MG63 (cell line): ENCODE measurements at places on chromosomes 6 and 20.
A peak's percentile ranks its signal among the peaks of the same experiment; 100 is the strongest.

DNA sequence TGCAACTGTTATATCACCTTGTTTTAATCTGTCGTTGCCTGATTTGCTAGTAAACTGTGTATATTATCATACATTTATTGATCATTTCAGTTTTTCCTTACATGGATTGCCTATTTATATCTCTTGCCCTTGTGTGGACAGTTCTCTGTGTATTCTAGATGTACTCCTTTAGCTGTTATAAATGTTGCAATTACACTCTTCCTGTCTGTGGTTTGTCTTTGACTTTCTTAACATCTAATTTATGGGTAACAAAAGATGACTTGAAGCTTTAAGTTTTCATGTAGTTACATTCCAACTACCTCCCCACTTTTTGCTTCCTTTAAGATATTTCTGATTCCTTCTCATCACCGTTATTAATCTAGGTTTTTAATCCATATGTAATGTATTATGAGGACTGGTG, 22.6 kb downstream of the PLCB1 start:
- DNase-seq = no peak

DNA sequence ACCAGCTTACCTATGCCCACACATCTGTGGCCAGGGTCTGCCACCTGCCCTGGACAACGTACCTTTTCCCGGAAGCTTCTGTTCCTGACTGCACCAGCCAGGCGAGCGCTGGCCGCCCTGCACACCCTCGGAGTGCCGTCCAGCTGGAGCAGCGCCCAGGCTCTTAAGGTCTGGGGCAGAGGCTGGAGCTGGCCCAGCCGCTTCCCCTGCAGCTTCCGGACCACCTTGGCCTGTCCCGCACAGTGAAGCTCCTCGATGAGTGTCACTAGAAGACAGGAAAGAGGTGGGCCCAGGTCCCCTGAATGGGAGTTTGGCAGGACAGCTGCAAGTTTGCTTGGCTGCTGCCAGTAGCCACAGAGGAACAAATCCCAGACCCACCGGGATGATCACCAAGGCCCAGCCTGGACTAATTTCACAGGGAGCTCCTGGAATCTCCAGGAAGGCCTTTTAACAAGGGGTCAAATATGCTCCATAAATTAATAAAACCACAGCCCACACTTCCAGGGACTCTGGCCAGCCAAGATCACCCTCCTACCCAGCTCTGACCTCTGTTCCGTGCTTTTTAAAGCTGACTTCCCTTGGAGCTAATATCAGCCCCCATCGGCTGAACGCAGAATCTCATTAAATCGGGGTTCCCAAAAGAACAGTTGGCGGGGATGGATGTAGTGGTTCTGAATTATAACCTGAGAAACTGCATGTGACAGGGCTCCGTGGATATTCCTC, 82.3 kb downstream of the PTPN1 start:
- no peak for DNase-seq

DNA sequence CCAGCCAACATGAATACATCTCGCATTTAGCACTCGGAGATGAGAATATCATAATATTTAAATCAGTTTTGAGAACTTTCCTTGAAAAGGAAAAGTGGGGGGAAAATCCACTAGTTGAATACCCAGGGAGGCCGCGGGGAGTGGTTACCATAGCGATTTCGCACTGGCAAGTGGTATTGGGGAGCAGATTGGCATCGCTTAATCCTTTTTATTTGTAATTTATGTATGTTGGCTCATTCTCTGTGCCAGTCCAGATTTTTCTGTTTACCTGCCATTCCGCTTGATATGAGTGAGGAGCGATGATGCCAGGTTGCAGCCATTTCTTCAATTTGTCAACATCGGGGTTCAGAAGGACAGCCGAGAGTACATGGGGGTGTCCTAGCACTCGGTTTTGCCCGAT, 291.8 kb downstream of the ZNF217 start:
- no peak for DNase-seq

GRCh38 chr20:38779247-38780097, 26.0 kb upstream of the PPP1R16B start:
- DNase-seq = no peak

DNA sequence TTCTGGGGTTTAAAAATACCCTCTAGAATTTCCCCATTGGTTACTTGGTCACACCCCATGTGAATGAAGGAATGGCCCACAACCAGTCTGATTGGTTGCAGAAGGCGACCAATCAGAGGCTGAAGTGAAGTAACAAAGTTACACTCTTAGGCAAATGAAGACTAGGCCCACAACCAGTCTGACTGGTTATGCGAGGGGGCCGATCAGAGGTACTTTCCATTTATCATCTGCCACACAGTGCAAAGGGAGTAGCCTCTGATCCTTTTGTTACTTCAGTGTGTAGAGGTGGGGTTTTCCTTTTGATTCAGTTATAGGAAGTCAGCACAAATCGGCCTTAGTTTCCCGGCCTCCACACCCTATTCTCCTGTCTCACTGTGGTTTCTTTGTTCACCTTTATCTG, 61.2 kb upstream of the SGK1 start:
- no peak for DNase-seq

- DNase-seq = no peak
Measured at GRCh38 chr20:63836458-63837344, 5.6 kb upstream of the ZBTB46 start.

DNA sequence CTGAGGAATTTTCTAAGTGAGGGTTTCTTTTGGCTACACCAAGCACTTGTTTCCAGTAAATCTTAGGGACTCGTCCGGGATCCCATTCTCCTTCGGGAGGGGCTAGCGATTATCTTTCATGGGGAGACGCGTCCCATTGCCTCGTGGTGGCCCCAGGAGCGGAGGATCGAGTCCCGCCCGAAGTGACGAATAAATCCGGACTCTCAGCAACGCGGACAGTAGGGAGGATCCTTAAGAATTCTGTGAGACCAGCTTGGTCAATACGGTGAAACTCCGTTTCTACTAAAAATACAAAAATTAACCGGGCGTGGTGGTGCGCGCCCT, 69.1 kb upstream of the PRSS16 start:
- DNase-seq = no peak

DNA sequence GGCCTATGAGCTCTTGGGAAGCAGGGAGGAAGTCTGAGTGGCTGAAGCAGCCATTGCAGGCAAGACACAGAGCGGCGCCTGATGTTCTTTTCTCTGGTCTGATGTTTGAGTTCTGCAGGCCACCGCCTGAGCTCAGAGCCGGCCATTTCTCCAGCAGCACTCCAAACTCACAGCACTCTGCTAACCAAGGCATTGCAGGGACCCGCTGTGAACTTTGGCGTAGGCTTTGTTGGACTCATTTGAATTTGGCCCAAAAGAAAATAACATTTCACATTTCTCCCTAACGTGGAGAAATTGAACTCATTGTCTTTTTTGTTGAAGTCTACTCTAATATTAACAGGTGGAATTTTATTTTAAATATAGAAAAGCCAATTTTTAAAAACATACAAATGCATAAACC, 336.1 kb downstream of the FARS2 start:
- DNase-seq = no peak

- DNase-seq = no peak
Measured at GRCh38 chr6:169487579-169488436, 214.0 kb downstream of the WDR27 start.

DNA sequence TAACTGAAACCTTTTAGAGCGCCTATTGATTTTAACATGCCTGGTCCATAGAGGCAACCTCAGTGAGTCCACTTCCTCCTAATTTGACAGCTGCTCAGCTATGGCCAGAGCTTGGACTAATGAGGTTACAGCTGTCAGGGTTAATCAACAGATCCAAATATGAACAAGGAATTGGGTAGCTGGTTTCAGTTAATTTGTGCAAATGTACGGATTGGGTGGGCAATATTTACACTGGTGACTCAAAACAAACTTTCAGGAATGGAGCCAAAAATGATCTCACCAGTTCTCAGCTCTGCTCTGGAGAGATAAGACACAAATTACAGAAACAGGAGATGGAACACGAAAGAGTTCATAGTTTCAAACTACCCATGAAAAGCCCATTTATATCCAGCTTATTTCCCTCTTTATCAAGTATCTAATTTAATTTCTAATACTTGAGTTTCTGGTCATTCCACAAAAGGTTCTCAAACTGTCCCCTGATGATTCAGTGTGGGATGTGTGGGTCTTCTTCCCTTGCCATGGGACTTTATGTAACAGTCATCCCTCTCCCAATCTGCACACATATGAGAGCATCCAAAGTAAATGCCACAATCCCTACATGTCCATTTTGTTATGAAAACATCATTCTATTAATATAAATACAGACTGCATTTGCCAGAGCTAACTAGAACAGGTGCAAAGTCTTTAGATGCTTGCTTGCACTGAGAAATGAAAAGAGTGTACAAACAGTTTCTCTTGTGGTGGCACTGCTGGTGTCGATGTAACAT, 149.9 kb downstream of the RPS12 start:
- no peak for DNase-seq

DNA sequence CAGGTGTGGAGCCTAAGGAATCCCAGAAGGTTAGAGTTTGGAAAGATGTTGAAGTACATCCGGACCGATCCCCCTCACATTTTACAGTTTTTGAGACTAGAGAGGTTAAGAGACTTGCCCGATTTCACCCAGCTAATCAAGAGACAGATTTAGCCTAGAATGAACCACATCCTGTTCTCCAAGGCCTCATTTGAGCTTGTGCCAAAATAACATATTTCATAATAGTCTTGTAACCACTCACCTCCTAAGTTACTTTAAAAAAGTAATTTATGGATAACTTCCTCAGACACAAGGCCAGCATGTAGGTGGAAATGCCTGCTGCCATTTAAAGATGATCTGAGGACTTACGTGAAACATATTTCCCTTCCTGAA, 39.8 kb upstream of the ARHGAP18 start:
- DNase-seq = no peak

DNA sequence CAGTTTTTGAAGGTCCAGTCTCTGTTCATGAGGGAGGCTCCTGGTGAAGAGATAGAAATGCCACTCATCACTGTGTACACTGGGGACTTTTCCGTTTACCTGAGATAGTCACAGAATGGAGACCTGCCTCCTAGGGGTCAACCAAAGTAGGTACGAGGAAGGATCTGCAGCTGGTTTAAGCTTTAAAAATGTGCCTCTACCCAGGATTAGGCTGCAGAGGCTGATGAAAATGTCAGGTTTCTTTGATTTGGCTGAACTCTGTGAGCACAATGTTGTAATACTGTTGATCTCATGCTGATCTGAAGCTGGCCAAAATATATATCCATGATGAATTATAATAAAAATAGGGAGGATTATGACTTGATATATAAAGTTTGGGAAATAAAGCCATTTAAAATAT, 182.7 kb downstream of the ADAT2 start:
- DNase-seq = no peak

DNA sequence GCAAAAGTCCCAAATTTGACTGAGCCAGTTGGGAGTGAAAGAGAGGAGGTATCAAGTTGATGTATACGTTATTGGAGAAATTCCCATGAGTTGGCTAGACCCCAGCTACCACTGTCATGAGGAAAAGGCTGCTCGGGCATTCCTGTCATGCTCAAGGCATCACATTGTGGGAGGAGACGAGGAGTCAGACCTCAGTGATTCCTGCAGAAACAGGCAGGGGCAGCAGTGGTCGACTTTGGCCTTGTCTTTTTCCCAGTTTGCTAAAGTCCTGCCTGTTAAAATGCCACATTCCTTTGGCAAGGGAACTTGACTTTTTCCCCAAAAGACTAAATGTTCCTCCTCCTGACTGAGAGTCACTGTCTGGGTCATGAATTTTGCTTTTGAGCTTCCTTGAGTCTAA, 295.5 kb upstream of the HS3ST5 start:
- DNase-seq = peak; percentile 12

DNA sequence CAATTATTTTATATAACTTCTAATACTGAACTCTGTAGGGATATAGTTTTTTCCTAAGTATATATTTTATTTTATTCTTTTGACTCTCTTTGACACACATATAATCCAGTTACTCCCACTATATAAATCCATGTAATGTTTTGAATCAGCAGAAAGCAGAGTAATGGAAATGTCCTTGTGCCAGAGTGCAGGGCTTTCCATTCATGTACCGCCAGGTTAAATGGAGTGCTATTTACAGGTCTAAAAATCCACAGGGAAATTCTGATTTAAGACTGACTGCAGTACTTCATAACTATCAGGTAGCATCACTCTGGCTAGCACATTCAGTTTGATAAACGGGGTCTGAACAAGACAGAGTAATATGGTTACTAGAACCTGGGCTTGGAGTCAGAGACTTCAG, 626.8 kb downstream of the COL12A1 start:
- no peak for DNase-seq

- DNase-seq = no peak
Measured at GRCh38 chr6:132592855-132593254, 3.3 kb upstream of the TAAR5 start.

DNA sequence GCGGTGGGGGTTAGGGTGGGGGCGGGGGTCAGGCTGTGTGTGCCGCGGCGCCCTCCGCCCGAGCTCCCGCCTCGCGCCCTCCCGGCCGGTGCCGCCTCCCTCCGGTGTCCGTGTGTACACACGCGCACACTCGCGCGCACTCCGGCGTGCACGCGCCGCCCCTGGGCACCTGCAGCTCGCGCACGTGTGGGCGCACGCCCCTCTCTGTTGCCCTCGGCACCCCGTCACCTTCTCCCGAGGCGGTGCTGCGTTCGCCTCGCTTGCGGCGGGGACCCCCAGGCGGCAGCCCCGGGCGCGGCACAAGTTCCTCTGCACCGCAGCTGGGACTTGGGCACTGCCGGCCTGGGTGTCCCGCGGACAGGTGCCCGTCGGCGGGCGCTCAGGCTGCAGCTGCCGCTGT, 525 bp downstream of the MACROD2 start:
- DNase-seq = peak; percentile 46

DNA sequence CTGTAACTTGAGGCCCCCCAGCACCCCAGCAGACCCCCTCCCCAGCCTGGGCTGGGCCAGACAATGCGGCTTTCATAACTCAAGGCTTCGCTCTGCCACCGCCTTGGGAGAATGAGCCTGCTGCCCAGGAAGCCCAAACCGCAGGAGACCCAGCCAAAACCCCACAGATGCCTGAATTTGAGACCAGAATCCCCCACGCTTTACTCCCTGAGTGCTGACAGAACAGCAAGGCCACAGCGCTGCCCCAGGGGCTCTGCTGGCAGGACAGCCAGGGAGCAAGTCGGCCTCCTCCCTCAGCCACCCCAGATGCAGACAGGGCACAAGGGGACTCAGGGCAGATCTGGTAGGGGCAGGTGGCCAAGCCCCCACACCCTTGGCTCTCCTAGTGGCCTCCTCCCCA, 2.2 kb downstream of the MDFI start:
- DNase-seq = no peak

GRCh38 chr20:25303292-25304024, 55.6 kb downstream of the PYGB start:
- DNase-seq = no peak

GRCh38 chr6:26194816-26195375, 107.7 kb downstream of the HFE start:
- DNase-seq = no peak

DNA sequence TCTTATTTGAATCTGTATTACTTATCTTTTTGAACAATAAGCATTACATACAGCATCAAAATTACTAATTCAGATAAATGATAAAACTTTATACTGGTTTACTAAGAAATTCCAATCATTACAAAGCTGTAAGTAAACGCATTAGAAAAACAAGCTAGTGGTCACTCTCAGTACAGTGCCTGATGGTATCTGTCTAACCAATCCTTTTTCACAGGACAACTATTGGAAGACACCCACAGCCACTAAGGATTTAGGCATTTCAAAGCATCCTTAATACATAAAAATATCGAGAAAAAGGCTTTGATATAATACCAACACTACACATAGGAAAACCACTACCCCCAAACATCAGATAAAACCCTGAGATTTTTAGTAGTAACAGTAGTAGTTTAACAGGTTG, 2.6 kb downstream of the CD164 start:
- no peak for DNase-seq

GRCh38 chr6:52570291-52570700, 6.6 kb downstream of the TRAM2 start:
- peak; percentile 95 for DNase-seq
